IPS DF 19.7 (cell line): ENCODE measurements at places on chromosomes 3 and 15.

GRCh38 chr15:80732818-80733217 is 37.7 kb downstream of the ABHD17C start:
- no peak for DNase-seq

- no peak for DNase-seq
Measured at GRCh38 chr15:61517776-61518175, 288.7 kb upstream of the RORA start.

DNA sequence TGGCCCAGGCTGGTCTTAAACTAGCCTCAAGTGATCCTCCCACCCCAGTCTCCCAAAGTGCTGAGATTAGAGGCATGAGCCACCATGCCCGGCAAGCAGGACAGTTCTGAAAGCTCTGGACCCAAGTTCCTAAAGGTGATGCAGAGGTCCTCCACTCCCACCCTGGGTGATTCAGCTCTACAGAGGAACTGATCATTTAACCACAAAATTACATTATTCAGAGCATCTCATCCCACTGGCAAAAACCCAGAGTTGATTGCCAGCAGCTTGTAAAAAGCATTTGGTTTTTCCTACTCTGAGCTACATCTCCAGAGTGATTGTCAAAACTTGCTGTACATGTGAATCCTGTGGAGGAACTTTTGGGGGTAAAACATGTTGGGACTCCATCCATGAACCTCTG is 60.2 kb downstream of the SLTM start:
- no peak for DNase-seq

DNA sequence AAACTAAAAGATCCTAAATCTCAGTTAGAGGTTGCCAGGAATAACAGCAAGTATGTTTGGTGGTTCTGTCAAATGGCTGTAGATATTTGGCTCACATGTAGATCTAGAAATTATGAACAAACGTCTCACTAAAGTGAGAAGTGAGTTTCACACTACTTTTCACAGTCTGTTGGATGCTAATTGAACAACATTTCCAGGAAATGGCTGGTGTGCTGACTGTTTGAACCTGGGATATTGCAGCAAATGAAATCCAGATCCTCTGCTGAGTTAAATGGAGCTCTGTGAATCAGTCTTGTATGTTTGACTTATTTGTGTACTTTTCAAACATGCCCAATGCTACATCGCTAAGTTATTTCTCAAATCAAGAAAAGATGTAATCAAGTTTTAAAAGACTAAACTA is 21.3 kb upstream of the RSL24D1 start:
- no peak for DNase-seq

DNA sequence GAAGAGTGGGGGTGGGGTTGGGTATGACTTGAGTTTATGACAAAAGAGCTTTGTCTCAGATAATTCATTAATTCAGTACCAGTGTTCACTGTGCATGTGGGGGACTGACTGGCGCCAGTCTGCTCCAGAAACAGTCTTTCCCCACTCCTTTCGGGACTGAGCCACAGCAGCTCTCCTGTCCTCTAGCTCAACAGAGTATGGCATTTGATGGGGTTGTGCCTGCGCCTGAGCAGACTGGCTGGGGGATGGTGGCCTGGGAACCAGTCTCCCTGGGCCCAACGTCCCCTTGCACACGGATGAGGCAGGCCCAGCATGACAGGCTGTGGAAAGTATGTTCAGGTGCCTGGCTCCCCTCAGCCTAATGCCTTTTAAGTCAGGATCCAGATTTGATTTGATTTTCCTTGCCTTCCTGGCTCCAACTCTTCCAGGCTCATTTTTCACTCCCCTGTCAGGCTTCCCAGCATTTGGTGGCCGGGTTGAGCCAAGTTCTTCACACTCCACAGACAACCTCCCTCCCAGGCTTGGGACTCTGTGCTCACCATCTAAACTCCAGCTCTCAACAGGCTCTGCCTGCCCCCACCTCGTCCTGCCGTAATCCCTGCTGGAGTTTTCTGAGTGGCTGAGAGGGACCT is 105.0 kb downstream of the MYLK start:
- DNase-seq = no peak

- DNase-seq = no peak
Measured at GRCh38 chr3:157544501-157545130, 41.4 kb upstream of the VEPH1 start.

DNA sequence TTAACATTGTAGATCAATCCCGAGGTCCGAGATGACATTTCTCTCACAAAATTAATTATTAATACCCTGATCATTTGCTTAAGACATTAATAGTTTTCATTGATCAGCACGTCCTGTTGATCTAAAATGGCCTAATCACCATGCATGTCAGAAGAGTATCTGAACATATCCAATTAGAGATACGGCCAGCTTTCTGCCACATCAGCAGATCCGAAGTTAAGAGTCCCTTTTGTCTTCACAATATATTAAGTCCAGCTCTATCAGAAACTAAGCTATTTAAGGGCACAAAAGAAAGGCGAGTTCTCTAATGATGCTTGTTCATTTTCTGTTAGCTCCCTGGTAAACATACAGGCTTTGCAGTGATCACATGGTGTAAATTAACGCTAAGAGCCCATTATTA is 470.3 kb downstream of the CNTN4 start:
- DNase-seq = no peak

- no peak for DNase-seq
Measured at GRCh38 chr3:147397875-147398812, 8.2 kb downstream of the ZIC4 start.

GRCh38 chr3:16692486-16693344 is 87.5 kb upstream of the DAZL start:
- DNase-seq = no peak

- DNase-seq = no peak
Measured at GRCh38 chr3:88534534-88534933, 384.8 kb downstream of the C3orf38 start.

GRCh38 chr15:74376226-74376625 is 8.8 kb upstream of the CYP11A1 start:
- no peak for DNase-seq

DNA sequence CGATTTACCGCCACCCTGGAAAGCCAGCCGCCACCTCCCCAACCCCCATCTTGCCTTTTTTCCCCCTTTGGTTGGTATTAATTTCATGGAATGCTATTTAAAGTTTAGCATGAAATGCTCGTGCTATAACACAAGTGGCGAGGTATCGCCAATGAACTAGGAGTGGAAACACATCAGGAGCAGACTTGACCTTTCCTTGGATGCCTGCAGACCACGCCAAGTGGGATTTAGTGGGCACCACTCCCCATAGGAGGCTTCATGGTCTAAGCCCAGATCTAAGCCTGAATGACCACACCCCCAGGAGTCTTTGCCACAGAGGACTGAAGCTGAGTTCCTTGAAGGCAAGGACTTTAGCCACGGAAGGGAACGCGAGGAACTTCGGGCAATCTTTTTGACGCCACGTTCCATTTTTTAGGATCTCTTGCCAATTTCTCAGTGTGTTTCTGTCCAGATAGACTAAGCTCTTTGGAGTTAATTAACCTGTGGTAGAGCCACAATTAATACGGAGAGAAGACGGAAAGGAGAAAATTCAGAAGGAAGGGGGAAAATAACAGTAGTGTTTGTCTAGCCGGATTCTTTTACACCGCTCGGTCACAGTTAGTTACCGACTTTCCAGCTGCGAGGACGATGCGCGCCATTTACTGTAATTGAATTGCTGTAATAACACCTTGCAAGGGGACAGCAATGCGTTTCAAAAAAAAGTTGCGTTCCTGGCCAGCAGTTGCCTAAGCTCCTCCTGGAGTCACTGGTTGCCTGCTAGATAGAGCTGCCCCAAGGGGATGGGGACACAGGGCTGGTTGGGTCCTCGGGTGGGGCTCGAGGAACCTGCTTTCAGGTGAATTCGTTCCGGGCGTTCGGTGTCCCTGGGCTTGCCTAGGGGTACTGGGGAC is 37.1 kb downstream of the NR2F2 start:
- DNase-seq = no peak

DNA sequence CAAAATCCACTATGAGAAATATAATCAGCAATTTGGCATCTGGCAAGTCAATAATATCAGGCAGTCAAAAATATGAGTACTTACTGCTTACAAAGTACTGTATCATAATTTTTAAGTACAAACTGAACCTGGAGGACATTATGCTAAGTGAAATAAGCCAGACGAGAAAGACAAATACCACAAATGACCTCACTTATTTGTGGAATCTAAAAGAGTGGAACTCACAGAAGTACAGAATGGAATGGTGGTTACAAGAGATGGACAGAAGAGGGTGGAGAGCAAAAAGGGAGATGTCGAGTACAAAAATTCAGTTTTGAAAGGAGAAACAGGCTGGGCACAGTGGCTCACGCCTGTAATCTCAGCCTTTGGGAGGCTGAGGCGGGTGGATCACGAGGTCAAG is 12.4 kb downstream of the PCYT1A start:
- DNase-seq = no peak

- no peak for DNase-seq
Measured at GRCh38 chr3:4313606-4314293, 10.6 kb downstream of the SETMAR start.

GRCh38 chr3:141452045-141452444 is 34.8 kb upstream of the RASA2 start:
- DNase-seq = no peak

GRCh38 chr15:68433551-68433950 is 1.6 kb upstream of the ITGA11 start:
- no peak for DNase-seq

- no peak for DNase-seq
Measured at GRCh38 chr3:143226678-143227291, 107.2 kb downstream of the CHST2 start.

GRCh38 chr3:181936774-181937173 is 225.0 kb downstream of the SOX2 start:
- no peak for DNase-seq

DNA sequence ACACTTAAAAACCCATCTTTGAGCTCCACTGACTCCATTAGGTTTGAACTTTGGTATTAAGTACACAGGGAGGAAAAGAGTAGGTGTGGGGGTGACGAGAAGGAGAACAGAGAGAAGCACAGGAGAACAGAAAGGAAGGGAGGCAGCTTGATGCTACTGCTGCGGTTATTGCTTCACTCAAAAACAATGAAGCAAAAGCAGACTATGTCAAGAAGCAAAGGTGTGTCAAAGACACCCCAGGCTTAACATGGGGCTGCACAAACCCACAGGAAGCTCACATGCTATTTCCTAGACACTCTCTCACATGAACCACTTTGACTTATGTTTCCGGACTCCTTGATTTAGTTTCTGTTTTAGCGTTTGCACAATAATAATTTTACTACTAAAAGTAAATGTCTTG is 961.0 kb upstream of the CFAP20DC start:
- DNase-seq = no peak

GRCh38 chr3:127006781-127007436 is 24.0 kb downstream of the PLXNA1 start:
- no peak for DNase-seq

GRCh38 chr3:15539066-15539465 is 17.6 kb upstream of the COLQ start:
- no peak for DNase-seq

GRCh38 chr3:10289787-10290355 is 2.9 kb downstream of the GHRL start:
- no peak for DNase-seq

DNA sequence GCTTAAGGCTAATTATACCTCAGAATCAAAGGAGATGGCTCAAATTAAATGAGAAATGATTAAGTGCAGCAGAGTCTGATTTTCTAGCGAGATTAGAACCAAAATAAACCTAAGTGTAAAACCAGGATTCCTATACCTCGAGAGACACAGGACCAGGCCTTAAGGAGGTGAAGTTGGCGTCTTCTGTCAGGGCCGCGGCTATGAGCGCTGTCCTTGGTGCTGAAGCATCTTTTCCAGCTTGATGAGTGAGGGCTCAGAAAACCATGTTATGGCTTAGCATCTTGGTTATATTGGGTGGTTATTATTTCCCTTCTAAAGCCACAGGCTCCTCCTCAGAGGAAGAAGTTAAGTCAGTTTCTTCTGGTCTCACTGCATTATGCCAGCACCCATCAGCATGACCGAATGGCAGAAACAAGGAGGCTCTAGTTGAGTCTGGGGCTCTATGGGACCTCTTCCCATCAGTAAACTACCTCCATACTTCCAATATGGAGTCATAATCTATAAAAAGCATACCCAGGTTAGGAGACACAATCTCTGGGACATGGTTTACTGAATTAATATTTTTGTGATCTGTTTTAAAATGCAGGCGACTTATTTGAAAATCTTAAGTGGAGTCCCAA is 120.1 kb upstream of the NMNAT3 start:
- DNase-seq = no peak

GRCh38 chr3:131914090-131914691 is 120.6 kb downstream of the CPNE4 start:
- peak; percentile 47 for DNase-seq

GRCh38 chr15:70882361-70882760 is 9.9 kb downstream of the THAP10 start:
- DNase-seq = no peak

DNA sequence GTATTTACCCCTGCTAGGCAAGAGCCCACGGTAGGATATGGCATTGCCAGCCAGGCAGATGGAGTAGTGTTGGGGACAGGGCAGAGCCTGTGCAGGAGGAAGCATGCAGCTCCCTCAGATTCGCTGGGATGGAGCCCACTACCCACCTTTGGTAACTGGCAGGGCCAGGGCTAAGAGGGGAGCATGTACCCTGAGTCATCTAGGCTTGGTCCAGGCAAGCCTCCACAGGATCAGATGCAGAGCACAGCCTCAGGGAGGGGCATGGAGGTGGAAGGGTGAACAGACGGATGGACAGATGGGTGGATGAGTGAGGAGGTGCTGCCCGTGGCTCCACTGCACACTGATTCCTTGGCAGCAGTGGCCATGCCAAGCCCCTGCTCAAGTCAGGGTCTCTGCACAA is 33.0 kb downstream of the IL20RB start:
- no peak for DNase-seq

GRCh38 chr15:88708655-88709054 is 69.8 kb downstream of the ISG20 start:
- DNase-seq = no peak

DNA sequence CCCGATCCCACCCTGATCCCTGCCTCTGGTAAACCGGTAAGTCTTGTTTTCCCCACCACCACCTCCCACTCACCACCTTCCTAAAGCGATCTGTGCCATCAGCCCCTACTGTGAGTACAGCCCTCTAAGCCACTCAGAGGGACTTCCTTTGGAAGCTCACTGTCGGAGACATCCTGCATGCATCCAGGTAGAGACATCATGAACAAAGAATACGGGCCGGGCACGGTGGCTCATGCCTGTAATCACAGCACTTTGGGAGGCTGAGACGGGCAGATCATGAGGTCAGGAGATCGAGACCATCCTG is 13.7 kb upstream of the PCSK6 start:
- no peak for DNase-seq

DNA sequence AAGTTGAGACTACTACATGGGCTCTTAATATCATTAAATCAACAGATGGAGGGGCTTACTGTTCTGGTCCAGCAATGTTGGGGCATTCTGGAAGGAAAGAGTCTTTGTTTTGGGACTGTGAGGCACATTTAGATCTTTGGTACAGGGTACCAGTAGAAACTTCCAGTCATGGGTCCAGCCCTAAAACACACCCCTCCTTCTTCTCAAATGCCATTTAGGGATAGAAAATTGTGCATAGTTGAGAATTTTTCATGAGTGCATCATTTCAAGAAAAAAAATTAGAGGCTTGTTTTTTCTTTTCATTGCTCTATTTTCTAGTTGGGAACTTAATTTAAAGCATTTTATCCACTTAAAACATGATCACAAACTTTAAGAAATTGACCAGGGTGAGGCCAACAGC is 4.1 kb upstream of the RTP1 start:
- no peak for DNase-seq

GRCh38 chr3:19711160-19711782 is 222.7 kb downstream of the EFHB start:
- DNase-seq = no peak
